Mucosa of gallbladder (tissue), 1 donor: ENCODE measurements at places on chromosomes 13 and 19.

GRCh38 chr13:21218351-21219035 is 42.0 kb downstream of the MRPL57 start:
- no peak for DNase-seq

DNA sequence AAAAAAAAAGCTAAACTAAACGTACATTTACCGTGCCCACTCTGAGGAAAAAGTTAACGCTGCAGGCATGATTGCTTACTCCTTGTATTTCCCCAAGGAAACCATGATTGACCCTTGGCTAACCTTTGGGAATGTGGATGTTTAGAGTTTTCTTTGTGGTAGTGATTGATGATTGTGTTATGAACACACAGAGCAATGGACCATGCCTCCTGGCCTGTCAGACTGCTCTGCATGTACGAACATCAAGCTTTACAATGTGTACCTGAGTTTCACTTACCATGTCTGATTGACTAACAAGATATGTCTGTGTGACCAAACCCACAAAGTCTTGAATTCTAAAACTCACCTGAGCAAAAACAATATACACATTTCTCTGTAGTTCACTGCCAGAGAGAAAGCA is 35.1 kb downstream of the MYCBP2 start:
- no peak for DNase-seq

GRCh38 chr13:45522571-45522970 is 57.8 kb downstream of the COG3 start:
- DNase-seq: no peak

DNA sequence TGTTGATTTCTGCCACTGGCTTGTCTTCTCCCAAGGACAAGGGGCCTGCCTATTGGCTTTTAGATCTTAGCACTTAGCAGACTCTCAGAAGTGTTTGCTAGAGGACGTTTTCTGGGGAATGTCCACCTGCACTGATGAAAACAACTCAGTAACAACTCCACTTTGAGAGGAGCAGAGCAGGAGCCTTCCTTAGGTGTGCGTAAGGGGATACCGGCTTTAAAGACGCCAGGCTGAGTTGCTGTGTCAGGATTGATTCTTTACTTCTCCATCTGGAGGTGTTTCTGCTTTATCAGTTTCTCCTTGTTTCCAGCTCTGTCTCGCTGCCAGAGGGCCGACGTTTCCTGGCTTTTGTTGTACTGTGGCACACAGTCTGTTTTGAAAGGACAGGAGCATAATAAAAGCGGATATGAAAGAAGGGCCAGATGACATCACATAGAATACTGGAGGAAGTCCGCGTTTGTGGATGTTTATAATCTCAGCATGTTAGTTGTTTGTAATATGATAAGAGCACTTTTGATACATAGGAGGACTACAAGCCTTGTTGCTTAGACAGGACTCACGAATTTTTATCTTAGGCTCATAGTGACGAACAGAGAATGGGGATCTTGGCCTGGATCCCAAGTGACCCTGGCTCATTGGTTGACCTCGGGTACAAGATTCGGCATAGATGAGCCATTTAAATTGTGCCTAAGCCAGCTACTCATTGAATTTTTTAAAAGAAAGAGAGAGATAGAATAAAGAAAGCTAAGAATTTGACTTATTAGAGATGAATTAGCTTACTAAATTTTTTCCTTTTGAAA is 34.6 kb downstream of the COL4A2 start:
- peak; percentile 53 for DNase-seq

GRCh38 chr13:67366533-67366932 is 136.4 kb upstream of the PCDH9 start:
- no peak for DNase-seq

GRCh38 chr19:16581971-16582343 is 9.7 kb upstream of the SLC35E1 start:
- no peak for DNase-seq

- DNase-seq: no peak
These were observed 61.0 kb downstream of the MZT1 start for GRCh38 chr13:72666391-72666790.

- DNase-seq: no peak
These were observed 2.2 kb upstream of the MYADM start for GRCh38 chr19:53865523-53865917.

GRCh38 chr19:8466018-8466417 is 21.2 kb downstream of the HNRNPM start:
- DNase-seq: no peak

DNA sequence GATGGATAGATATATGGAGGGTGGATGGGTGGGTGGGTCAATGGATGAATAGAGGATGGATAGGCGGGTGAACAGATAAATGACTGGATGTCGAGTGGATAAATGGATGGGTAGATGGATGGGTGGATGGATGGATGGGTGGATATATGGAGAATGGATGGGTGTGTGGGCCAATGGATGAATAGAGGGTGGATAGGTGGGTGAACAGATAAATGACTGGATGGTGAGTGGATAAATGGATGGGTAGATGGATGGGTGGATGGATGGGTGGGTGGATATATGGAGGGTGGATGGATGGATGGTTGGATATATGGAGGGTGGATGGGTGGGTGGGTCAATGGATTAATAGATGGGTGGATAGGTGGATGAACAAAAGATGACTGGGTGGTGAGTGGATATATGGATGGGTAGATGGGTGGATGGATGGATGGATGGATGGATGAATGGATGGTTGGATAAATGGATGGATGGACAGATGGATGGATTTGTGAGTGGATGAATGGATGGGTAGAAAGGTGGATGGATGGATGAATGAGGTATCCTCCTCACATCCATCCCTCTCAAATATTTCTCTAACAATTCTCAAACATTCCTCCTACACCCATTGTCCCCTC is 21.0 kb downstream of the AXL start:
- DNase-seq: no peak
